Stimulated activated CD4-positive, alpha-beta T cell treated with anti-CD3 and anti-CD28 coated beads, TNF-alpha, amount 100 ng/mL, for 48 hours (primary cell): ENCODE measurements at places on chromosomes 16 and 17.

- no peak for DNase-seq
These were observed 11.7 kb upstream of the CUEDC1 start for GRCh38 chr17:57966875-57967274.

GRCh38 chr16:65867276-65867960 lies 499.1 kb upstream of the CDH5 start:
- no peak for DNase-seq

GRCh38 chr17:77999413-78000173 lies 41.1 kb downstream of the TNRC6C start:
- DNase-seq: no peak

DNA sequence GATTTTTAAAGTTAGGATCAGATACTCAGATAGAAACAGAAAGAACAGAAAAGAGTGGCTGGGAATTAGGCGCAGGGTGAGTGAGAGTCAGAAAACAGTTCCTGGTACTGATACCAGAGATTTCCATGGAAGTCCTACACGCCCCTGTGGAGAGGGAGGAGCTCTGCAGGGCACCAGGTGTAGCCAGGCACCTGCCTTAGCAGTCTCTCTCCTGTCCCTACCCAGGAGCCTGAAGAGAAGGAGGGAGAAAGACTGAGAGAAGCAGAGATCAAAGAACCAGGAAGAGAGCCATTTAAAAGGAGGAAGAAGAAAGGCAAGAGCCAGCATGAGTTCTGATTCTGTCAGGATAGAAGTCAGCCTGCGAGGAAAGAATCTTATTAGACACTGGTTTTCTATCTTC lies 65.0 kb downstream of the CBLN1 start:
- no peak for DNase-seq
